ENCODE measurements at places on chromosomes 12 and 14.

DNA sequence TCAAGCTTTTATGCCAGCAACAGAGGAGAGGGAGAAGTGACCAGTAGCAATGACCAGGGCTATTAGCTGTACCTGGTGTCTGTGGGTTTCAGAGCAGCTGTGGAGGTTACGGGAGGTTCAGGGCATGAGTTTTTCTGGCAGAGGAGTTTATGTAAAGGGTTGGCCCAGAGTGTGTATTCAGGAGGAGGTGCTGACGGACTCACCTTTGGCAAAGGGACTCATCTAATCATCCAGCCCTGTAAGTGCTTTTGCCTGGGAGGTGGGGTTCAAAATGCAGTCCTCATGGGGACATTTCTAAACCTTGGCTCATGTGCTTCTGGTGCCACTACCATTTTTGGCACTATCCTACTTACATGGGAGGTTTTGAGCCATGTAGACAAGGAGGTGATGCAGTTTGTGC lies 95.3 kb downstream of the DAD1 start:
- DNase-seq = no peak

- DNase-seq = no peak
Measured at GRCh38 chr12:5884866-5885265, 60.2 kb downstream of the ANO2 start.

GRCh38 chr14:90272523-90272922 lies 16.2 kb downstream of the PSMC1 start:
- DNase-seq = no peak

DNA sequence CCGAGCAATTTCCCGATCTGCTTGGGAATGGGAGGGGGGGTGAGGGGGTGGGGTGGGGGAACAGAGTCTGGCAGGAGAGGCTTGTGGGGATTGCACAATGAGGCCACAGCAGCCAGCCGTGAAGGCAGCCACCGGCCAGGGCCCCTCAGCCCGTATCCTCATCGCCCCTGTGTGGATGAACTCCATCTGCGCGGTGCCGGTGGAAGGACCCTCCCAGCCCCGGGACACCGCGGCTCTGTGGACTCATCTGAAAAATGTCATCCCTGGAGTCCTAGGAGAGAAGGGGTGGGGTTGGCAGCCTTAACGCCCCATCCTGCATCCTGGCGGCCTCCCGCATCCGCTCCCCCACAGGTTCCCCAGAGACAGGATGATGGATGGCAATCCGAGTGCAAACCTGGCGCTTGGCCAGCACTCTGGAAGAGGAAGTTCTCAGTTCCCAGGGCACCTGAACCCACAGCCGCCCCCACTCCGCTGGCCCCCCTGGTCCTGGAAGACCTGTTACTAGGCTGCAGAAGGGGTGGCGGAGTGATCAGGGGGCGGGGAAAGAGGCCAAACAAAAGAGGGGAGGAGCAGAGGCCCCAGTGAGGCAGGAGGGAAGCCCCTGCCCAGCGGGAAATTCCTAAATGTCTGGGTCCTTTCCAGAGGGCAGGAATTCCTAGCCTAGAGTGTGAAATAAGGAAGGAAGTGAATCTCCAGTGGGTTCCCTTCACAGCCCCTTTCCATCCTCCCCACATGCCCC lies 1.2 kb upstream of the TNFAIP2 start:
- DNase-seq = no peak

DNA sequence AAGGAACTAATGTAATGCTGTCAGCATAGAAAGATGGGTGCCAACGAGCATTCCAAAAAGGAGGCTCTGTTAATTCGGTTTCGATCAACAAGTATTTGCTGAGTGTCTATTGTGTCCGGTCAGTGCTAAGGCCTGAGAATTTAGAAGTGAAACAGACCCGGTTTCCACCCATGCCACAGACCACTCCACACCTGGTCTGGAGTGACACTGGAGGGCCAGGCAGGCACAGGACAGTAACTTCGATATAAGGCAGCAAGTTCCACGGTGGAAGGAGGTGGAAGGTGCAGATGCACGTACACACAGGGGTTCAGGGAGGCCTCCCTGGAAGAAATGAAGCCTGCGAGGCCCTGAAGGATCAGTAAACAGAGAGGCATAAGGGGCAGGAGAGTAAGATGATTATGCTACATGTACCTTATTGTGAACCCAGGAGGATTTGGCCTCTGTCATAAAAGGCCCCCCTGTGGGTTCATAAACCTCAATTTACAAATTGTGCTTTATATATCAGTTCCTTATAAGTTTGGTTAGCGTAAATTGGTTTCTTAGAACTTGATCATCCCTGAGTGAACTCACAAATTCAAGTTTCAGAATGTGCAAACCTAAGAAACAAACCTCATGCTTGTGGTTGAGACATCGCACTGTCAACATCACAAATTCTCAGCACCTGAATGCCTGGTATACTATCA lies 25.9 kb downstream of the SSH1 start:
- DNase-seq = no peak

- no peak for DNase-seq
Measured at GRCh38 chr12:2393016-2393415, 340.2 kb downstream of the CACNA1C start.

GRCh38 chr12:42097971-42098370 lies 46.7 kb downstream of the GXYLT1 start:
- no peak for DNase-seq

- DNase-seq = no peak
Measured at GRCh38 chr12:96981911-96982310, 74.9 kb downstream of the NEDD1 start.

DNA sequence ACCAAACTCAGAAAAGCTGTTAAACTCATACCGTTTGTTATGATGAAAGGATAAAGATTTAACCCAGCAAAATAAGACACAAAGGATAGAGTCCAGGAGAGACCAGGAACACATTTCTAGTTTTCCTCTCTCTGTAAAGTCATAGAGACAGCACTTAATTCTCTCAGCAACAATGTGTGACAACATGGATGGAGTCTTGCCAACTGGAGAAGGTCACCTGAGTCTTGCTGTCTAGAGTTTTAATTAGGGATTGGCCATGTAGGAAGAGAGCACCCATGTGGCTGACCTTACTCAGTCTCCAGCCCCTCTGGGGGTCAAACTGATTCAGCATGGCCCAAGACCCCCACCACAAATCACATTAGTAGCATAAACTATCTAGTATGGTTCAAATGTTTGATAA lies 151.0 kb upstream of the ATF7IP start:
- no peak for DNase-seq

DNA sequence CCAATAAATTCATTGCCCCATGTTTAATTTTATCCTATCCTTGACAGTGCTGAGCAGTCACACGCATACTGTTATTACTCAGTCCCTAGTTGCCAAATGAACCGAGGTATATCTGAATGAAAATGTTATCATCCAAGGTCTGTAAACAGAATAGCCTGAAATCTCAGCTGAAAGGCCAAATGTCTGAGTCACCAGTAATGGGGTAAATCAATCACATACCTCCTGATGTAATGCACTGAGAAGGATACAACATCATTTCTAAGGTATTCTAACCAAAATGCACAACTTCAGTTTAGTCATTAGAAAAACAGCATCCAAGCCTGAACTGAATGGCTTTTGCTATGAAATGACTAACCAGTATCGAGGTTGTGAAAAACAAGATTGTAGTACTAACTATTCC lies 228.6 kb downstream of the DPF3 start:
- no peak for DNase-seq
